CD4-positive, alpha-beta memory T cell (primary cell): ENCODE measurements at places on chromosomes 1 and 21.

DNA sequence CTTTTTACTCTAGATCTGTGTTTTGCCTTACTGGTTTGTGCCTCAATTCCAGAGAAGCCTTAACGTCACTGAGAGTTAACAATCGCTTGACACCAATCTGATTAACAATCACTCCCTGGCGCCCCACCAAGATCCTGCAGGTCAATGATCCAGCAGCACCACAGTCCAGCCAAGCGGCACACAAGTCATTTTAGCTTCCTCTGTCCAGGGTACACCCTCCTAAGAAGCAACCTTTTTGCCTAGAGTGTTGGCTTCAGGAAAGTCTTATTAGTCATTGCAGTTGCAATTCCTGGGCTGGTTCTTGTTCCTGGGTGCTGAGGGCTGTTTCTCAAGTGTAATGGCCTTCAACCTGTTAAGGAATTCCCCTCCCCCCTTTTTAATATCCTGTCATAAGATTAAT is 323.0 kb upstream of the USP25 start:
- no peak for DNase-seq

DNA sequence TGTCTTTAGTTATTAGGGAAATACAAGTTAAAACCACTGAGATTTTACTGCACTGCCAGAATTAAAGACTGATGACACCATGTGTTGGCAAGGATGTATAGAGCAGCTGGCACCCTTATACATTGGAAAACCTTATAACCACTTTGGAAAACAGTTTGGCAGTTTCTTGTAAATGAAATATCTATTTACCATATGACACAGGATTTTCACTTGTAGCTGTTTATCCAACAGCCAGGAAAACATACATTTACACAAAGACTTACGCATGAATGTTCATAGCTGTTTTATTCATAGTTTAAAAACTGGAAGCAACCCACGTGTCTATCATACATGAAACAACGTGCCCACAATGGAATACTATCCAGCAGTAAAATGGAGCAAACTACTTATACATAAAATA is 45.3 kb downstream of the PRRC2C start:
- no peak for DNase-seq

DNA sequence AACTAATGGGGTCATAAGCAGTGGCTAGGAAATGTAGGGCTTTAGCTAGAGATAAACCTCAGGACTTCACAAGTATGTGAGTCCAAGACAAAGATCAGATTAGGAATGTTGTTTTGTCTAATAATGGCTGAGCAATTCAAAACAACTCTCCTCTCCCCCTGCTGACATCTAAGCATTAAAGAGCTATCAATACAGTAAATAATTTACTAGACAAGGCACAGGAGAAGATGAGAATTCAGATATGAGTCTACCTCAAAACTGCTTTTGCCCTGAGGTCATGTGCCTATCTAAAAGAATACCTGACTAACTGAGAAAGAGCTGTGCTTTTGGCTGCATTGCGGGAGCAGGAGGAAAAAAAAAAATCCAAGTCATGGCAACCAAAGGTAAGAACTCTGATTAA is 86.8 kb downstream of the SPATA17 start:
- no peak for DNase-seq

DNA sequence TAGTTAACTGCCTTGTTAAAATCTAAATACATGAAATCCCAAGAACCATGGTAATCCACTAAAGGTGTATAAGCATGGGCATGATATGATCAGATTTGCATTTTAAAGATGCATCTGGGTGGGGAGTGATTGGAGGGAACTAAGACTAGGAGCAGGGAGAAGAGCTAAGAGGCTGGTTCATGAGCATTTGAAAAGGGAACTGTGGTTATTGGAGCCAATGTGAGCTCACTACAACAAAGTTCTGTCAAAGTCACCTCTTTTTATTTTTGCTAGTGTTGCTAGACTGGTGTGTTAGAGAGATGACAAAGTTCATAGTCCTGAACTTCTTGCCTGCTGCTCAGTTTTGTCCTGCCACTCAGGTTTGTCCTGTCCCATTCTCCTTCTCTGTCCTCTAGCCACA is 67.1 kb upstream of the LRRC8D start:
- DNase-seq: no peak

- DNase-seq: no peak
These were observed 5.4 kb downstream of the MYOG start for GRCh38 chr1:203080456-203080855.

GRCh38 chr21:20108976-20109540 is 889.2 kb upstream of the NCAM2 start:
- no peak for DNase-seq

DNA sequence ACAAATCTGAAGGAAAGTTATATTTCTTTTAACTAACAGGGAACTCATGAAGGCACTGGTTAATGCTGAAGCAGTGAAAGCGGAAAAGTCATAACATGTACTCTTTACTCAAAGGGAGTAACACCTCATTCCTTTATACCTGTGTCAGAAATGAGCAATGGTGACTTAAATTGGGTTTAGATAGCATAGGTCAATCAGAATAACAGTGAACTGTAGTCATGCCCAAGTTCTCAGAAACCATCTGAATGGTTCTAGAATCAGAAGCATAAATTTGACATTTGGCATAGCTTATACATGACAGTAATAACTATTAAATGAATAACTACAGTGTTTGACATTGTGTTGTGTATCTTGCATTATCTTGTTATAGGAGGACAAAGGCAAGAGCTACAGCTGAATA is 382.0 kb downstream of the NUF2 start:
- no peak for DNase-seq

DNA sequence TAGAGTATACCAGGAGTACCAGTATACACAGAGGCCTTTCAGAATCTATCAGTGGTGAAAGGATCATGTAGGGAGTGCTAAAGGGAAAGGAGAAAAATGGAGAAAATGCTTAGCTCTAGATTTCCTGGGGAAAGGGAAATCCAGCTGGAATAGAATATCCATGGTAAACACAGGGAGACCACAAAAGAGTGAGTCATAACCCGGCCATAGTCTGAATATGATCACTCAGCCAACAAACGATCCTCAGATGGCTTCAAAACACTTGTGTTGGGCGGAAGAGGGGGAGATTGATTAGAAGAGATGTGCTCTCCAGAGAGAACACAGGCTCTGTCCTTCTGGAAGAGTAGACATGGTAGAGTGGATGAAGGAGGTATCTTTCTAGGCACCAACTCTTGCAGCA is 180.6 kb downstream of the PAPPA2 start:
- DNase-seq: no peak
